Central memory CD4-positive, alpha-beta T cell (primary cell): ENCODE measurements at places on chromosomes 12 and 14.

DNA sequence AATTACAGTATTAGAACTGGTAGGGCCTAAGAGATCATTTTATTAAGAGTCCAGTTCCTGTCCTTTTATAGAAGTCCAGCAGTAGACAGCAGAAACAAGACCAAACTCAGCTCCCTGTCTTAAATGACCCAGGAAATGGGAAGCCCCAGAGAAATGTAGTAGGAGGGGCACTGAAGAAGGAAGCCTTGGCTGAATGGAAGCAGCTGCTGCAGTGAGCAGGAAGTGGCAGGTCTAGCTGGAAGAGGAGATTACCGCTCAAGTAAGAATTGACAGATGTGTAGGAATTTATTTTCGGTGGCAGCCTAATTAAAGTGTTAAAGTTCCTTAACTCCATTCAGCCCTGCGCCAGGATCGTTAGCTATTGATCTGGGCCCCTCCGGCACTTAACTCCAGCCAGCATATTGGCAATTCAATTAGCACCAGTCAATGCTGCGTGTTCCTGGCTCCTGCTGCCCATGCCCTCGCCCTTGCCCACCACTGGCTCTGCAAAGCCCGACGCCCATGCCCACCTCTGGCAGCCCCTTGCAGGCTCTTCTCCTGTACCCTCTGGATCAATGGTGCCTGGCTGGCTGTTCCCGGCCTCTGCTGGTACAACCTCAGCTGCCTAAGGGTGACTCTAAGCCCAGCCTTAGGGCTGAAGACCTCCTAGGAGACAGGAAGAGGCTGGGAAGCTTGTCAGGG is 21.1 kb downstream of the ZFHX2 start:
- no peak for DNase-seq

DNA sequence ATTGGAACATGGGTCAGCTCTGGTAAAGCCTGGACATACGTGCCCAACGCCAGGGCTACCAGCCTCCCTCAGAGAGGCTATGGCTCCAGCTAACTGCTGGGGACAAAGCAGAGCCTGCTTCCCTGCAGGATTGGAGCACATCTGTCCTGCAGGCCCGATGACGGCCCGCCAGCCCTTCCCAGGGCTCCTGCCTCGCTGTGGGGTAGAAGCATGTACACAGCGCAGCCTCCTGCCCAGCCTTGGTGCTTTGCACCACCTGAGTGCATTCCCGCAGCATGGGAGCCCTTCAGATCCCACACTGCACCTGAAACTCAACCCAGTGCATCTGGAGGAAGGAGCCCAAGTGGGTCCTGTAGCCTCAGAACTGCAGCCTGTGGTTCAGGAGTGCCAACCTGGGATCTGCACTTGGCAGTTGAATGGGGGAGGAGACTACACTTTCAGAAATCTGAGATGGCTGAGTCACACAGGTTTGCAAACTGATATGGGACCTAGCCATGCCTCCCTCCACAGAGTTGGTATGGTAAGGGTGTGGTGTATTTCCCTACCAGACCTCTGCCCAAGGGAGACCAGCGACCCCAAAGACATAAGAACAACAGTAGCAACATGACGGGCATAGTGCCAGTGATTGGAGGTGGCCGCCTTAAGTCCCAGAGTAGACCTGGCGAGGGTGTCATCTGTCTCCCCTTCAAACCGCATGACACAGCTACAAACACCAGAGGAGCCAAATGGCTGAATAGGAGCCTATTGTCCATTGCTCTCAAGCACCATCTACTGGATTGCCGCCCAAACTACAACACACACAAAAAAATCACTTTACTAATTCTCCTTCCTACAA is 273.9 kb upstream of the MIS18BP1 start:
- no peak for DNase-seq

GRCh38 chr12:77060883-77061240 is 4.5 kb downstream of the E2F7 start:
- no peak for DNase-seq

DNA sequence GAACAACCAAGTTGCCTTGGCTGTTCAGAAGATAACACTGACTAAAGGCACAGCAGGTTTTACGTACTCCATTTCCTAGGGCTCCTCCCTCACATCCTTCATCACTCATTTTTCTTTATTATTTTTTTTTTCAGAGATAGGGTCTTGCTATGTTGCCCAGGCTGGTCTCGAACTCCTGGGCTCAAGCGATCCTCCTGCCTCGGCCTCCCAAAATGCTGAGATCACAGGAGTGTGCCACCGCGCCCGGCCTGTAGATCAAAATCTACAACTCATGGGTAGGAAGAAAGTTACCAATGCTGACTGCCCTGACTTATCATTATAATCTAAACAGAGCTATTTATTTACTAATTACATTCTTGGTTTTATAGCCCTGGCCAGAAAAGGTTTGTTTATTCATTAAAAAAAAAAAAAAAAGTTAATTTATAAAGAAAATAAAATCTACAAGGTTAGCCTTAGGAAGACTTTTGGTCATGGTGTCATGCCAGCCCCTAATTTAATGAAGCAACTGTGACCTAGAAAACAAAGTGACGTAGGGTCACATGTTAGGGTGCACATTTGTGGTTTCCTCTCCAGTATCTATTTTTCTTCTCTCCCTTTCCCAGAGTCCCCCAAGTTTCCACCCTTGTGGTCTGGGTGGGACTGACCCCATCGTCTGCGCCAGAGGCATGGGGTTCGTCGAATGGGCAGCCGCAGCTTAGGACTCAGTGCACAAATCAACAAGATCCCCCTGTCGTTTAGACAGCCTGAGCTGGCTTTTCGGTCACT is 19.0 kb upstream of the FOXN3 start:
- no peak for DNase-seq

GRCh38 chr12:52190860-52191729 is 719 bp downstream of the KRT80 start:
- no peak for DNase-seq

- no peak for DNase-seq
Observed at GRCh38 chr12:96670334-96670899, 181.0 kb downstream of the CFAP54 start.

DNA sequence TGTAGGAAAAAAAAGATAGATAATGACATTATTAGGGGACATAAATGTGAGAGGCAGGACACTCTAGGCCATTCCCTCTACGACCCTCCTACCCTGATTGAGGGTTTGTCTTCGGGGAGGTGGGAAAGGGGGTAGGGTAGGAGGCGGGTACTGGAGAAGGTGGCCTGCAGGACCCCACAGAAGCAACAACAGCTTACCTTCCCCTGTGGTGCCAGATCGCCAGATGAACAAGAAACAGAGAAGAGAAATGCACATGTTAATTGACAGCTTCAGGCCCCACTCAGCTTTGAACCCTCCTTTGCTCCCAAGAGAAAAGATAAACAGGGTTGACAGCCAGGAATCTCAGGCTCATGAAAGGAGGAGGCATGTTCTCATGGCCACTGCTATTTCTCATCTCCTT is 4.8 kb downstream of the PHB2 start:
- DNase-seq: no peak
